Neuronal stem cell (in vitro differentiated cells): ENCODE measurements at places on chromosomes 16 and 17.
A peak's percentile ranks its signal among the peaks of the same experiment; 100 is the strongest.

GRCh38 chr16:19316846-19317245, 31.3 kb downstream of the CLEC19A start:
- H3K27me3 ChIP-seq, result no peaks in the 10 kb centered on the region
- no peak overlapping the region for H3K27ac ChIP-seq
- peaks cover 2% of the 10 kb centered on the region for H3K36me3 ChIP-seq

- H3K36me3 ChIP-seq, result no peaks in the 10 kb centered on the region
- no peak overlapping the region for H3K27ac ChIP-seq
- H3K4me3 ChIP-seq, result no peak overlapping the region
- H3K4me1 ChIP-seq, result no peaks in the 10 kb centered on the region
Measured at GRCh38 chr17:9513266-9513665, 62.4 kb downstream of the STX8 start.

DNA sequence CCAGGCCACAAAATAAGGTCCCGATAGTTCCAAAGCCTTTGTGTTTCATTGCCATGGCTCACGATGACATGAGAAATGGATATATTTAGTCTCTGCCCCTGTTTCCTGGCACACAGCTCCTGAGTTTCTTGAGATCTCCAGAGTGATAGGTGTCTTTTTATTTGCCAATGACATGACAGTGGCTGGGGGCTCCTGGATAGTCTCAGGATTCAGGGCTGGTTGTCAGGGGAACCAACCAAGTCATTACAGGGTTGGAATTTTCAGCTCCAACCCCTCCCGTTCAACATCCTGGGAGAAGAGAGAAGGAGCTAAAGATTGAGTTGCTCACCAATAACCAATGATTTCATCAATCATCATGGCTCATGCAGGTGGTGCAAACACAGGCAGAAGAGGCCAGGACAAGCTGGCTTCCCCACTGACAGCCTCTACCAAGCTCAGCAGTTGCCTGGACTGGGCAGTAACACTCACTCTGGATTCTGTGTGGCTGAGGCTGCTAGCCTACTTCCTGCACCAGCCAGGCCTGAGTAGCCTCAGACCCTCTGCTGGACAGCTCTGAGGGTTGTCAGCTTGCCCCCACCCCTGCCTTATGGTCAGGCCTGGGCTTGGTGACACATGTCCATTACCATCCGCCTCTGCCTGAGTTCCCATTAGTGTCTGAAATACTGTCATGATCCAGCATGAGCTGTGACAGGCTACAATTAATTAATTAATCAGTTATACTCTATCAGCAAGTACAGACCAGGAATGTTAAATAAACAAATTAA, 534.4 kb upstream of the CDH5 start:
- H3K36me3 ChIP-seq, result no peaks in the 10 kb centered on the region
- H3K4me1 ChIP-seq, result peaks cover 2% of the 10 kb centered on the region
- DNase-seq, result no peak
- no peak overlapping the region for H3K4me3 ChIP-seq
- H3K27me3 ChIP-seq, result no peaks in the 10 kb centered on the region
- H3K27ac ChIP-seq, result no peak overlapping the region

GRCh38 chr17:17206124-17206912, at the start of gene PLD6:
Gene PLD6 (minus strand): TSS chr17:17206333. CDS start chr17:17206286, 47 bp downstream.
- no peak within 1 kb of the TSS for H3K27ac ChIP-seq
- H3K4me3 ChIP-seq, result peak within 1 kb of the TSS; percentile 67
- no peaks in the 10 kb centered on the region for H3K27me3 ChIP-seq
- DNase-seq, result no peak
- no peaks in the 10 kb centered on the region for H3K36me3 ChIP-seq

GRCh38 chr17:8122924-8123694, 797 bp downstream of the HES7 start:
- H3K4me1 ChIP-seq, result peaks cover 20% of the 10 kb centered on the region
- peak; percentile 27 for DNase-seq
- H3K4me3 ChIP-seq, result peak overlapping the region; percentile 67
- no peak overlapping the region for H3K27ac ChIP-seq

DNA sequence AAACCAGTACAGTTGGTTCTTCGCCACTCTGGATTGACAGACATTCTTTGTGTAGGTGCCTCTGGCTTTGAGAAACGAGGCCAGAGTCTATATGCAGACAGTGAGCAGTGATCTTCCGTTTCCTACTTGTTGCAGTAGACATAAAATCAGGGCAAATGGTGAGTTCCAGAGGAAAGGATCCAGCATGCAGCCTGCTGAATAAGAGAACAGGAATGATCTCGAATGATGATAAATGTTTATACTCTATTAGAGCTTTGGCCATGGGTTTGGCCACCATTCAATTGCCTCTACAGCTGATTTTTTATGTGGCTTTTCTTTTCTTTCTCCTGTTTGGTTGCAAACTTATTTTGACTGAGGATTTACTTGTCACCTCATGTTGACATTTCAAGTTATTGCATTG, 286.7 kb downstream of the IRX3 start:
- no peaks in the 10 kb centered on the region for H3K27me3 ChIP-seq
- DNase-seq, result no peak
- no peak overlapping the region for H3K27ac ChIP-seq
- no peaks in the 10 kb centered on the region for H3K36me3 ChIP-seq
- H3K4me1 ChIP-seq, result no peaks in the 10 kb centered on the region
- no peak overlapping the region for H3K4me3 ChIP-seq

DNA sequence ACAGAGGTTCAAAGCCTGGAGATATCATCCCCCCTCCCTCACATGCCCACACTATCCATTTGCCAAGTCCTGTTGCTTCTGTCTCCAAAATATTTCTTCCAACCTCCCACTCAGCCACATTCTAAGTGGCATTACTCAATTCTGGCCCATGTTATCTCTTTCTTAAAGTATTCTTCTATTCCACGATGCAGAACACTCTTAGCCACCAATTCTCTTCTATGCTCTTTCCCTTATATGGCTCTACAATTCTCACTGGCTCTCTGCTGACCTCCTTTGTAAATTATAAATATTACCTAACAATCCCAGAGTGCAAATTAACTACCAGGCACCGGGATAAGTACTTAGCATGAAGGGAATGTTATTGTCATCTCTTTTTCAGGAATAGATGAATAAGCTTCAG, 82.4 kb downstream of the KCNJ2 start:
- H3K27me3 ChIP-seq, result no peaks in the 10 kb centered on the region
- H3K36me3 ChIP-seq, result no peaks in the 10 kb centered on the region
- H3K27ac ChIP-seq, result no peak overlapping the region
- H3K4me1 ChIP-seq, result no peaks in the 10 kb centered on the region
- H3K4me3 ChIP-seq, result no peak overlapping the region

DNA sequence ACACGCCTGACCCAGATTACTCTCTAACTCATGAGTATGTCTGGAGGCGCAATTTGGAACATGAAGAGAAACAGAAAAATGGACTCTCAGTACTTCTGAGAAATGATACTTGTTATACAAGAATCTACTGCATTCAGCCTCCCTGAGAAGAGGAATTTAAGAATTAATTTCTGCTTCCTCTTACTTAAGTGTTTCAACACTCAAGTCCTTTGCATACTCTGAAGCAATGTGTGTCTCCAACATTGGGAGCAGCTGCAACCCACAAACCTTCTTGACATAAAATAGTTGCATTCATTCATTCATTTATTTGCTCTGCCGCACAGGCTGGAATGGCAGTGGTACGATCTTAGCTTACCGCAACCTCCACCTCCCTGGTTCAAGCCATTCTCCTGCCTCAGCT, 199.8 kb downstream of the NPIPA7 start:
- DNase-seq, result no peak
- H3K27me3 ChIP-seq, result no peaks in the 10 kb centered on the region
- H3K27ac ChIP-seq, result no peak overlapping the region

- H3K4me1 ChIP-seq, result no peaks in the 10 kb centered on the region
- no peak overlapping the region for H3K4me3 ChIP-seq
- no peak for DNase-seq
- no peaks in the 10 kb centered on the region for H3K27me3 ChIP-seq
- no peak overlapping the region for H3K27ac ChIP-seq
- peaks cover 55% of the 10 kb centered on the region for H3K36me3 ChIP-seq
Measured at GRCh38 chr17:1060991-1061390, 64.1 kb downstream of the TIMM22 start.

GRCh38 chr17:5583426-5584382, 605 bp downstream of the NLRP1 start:
- H3K27ac ChIP-seq, result no peak overlapping the region
- no peaks in the 10 kb centered on the region for H3K4me1 ChIP-seq
- no peaks in the 10 kb centered on the region for H3K36me3 ChIP-seq

DNA sequence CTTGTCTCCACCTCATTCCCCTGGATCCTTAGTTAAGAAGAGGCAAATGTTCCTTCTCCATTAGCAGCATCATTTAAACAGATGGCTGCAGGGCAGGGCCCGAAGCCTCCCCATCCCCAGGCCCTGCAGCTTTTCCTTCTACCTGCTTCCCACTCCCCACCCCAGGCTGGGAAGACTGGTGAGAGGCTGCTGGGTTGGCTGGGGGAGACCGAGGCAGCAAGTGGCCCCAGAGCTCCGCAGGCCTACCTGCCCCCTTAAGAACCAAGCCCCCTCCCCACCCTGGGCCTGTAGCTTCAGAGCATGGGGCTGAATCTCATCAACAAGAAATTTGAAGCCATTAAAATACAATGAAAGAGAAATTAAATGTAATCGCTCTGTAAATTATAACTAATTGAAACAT, 22.1 kb upstream of the RPL38 start:
- H3K27ac ChIP-seq, result no peak overlapping the region
- no peak overlapping the region for H3K4me3 ChIP-seq
- no peaks in the 10 kb centered on the region for H3K27me3 ChIP-seq
- no peak for DNase-seq

- H3K36me3 ChIP-seq, result peaks cover 5% of the 10 kb centered on the region
- DNase-seq, result no peak
- no peak overlapping the region for H3K27ac ChIP-seq
- H3K4me3 ChIP-seq, result no peak overlapping the region
- no peaks in the 10 kb centered on the region for H3K27me3 ChIP-seq
Measured at GRCh38 chr17:45438931-45439610, 6.4 kb upstream of the ARHGAP27 start.

DNA sequence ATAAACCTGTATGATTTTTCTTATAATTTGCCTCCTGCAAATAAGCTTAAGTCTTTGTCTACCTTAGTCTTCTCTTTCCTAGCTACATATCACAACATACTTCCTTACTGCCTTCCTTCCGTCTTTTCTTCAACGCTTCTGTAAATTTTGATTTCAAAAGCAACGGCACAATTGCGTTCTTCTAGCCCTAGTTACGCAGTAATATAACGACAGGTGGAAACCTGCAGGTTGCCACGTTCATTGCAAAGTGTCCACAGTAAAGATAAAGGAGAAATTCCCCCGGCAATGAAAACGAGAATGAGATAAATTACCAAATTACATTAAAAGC, 546 bp upstream of the PSMD7 start:
- H3K27me3 ChIP-seq, result no peaks in the 10 kb centered on the region
- H3K36me3 ChIP-seq, result peaks cover 31% of the 10 kb centered on the region
- DNase-seq, result no peak
- H3K4me3 ChIP-seq, result peak overlapping the region; percentile 94

- no peak for DNase-seq
- H3K27me3 ChIP-seq, result peaks cover 11% of the 10 kb centered on the region
- H3K36me3 ChIP-seq, result no peaks in the 10 kb centered on the region
- H3K4me1 ChIP-seq, result peaks cover 21% of the 10 kb centered on the region
- H3K4me3 ChIP-seq, result no peak overlapping the region
Measured at GRCh38 chr17:81523402-81524038, 4.7 kb upstream of the FSCN2 start.
